ENCODE measurements at places on chromosomes 3 and 15.
A peak's percentile ranks its signal among the peaks of the same experiment; 100 is the strongest.

DNA sequence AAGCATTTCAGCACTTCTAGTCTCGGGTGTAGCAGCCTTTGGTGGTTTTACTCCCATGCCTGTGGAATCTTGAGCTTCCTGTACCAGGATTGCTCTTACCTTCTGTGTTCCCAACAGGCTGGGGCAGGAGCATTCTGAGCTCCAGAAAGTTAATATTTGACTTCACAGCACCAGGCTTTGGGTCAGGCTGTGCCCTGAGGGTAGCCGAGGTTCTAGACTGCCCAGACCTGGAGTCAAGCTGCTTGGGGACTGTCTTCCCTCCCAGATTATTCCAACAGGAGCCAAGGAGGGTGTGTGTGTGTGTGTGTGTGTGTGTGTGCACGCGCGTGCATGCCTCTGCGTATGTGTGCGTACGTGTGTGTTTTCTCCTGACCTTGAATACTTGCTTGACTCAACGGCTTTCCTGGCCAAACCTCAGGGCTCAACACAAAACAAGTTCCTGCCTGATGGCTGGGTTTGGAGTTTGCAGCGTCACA is 94.8 kb downstream of the FLNB start:
- DNase-seq, result no peak

GRCh38 chr15:59339252-59339672 is 33.4 kb downstream of the MYO1E start:
- DNase-seq, result no peak

DNA sequence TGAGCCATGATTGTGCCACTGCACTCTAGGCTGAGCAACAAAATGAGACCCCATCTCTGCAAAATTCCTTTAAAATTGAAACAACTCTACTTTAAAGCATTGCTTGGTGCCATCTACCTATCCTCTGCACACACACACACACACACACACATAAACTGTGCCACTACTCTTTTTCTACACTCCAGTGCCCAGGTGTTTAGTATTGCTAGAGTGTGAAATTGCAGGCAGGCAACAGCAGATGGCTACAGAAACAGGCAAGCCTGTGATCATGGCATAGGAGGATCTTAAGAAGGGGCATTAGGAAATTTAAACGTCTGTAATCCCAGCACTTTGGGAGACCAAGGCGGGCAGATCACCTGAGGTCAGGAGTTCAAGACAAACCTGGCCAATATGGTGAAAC is 39.0 kb downstream of the SIDT1 start:
- no peak for DNase-seq

DNA sequence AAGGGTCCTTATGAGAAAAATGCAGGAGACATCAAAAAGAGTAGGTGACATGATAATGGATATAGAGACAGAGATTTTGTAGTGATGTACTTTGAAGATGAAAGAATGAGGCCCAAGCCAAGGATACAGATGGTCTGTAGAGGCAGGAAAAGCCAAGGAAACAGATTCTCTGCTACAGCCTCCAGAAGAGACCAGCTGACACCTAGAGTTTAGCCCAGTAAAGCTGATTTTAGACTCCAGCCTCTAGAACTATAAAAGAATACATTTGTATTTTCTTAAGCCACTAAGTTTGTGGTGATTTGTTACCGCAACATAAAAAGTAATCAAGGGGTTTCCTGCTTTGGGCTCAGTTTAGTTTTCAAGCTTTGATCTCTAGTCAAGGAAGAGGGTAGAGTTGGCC is 64.8 kb downstream of the STRIT1 start:
- no peak for DNase-seq

DNA sequence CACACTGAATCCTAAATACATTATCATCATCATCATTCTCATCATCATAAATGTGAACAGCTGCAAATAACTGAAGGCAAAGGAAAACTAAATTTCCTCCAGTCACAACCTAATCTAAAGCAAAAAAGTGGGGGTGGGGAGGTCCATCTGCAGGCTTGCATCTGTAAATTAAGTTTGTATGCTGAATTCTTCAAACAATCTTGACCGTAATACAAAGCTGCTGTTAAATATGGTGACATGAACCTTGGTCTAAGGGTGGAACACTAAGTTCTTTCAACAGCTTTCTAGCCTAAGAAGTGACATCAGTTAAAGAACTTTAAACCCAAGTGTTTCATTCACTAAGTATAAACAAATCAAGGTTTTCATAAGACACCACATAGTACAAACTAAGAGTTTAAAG is 4.3 kb downstream of the LRRFIP2 start:
- no peak for DNase-seq

- DNase-seq, result no peak
Observed at GRCh38 chr3:146777941-146778340, 172.8 kb upstream of the PLSCR5 start.

DNA sequence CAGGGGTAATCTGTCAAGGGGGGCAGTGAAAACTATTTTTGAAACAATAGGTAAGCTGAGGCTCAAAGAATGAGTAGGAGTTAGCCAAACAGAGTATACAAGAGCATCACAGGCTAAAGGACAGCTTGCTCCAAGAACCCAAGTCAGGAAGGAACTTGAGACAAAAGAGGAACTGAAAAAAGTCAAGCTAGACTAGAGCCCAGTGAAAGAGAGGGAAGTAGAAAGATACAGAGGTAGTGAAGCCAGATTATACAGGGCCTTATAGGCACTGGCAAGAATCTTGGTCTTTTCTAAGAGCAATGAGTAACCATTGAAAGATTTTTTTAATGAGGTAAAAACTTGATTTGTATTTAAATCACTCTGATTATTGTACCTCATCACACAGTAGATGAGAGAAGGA is 69.9 kb downstream of the FILIP1L start:
- DNase-seq, result no peak

DNA sequence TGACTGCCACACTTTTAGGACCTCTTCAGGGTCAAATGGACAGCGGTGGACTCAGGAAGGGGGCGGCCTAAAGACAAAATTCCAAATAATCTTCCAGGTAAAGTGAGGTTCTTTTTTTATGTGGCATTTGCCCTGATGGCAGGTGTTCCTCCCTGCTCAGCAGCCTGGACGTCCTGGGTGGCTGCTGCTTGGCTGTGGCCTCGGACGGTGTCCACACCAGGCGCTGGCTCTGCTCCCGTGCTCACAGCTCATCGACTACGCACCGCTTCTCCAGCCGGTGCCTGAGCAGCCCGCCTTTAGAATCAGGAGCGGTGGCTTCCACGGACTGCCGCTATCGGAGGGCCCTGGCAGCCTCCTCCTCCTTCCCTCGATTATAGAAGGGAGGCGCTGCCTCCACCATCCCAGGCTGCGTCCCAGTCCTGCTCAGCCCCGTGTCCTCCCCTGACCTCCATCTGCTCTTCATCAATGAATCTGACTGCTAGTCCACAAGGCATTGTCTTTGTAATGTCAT is 41.9 kb downstream of the PCSK6 start:
- no peak for DNase-seq

DNA sequence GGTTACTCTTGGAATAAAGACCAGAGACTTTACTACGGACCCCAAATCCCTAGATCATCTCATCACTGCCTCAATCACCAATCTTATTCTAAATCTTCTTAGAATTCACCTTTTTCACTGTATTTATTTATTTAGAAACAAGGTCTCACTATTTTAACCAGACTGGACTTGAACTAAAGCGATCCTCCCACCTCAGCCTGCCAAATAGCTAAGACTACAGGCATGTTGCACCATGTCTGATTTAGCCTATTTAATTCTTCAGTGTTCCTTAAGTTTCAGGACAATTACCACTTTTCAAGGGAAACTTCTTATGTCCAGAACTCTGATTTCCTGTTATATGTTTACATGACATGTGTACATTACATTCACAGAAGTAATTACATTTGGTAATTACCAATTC is 238.0 kb upstream of the COL8A1 start:
- no peak for DNase-seq

- no peak for DNase-seq
Observed at GRCh38 chr3:54862526-54862925, 65.3 kb downstream of the LRTM1 start.

DNA sequence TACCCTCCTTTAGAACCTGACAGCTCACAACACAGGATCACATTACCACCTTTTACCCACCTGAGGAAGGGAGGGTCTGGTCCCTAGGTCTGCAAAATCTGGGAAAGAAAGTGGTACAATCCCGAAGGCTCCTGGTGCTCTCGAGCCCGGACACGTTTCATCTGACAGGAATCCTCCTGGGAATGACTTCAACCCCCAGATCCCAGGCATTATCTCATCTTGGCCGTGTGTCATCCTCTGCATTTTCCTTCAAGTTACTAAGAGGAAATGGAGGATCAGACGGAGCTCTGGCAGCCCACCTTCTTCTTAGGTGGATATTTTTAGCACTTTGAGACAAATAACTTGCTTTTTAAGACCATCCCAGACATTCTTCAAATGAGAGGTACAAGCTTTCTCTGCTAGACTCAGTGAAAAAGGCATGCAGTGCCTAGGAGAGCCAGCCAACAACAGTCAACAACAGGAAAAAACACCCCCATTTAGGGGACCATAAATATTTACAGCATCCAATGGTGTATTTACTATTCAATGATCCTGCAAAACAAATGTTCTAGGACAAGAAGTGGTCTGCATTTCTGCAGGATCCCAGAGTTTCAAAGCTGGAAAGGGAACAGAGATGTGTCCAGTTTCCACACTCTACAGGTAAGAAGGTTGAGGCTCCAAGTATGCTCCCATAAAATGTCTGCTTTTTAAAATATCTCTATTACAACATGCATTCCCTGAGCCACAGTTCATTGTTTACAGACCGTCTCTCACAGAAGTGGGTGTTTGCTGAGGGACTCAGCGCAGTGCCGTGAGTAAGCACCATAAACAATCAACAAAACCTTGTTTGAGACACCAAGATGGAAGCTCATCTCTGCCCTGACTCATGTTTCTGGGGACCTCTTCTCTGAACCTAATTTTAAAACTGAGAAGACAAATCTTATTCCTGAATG is 38.3 kb upstream of the ARHGEF3 start:
- no peak for DNase-seq

DNA sequence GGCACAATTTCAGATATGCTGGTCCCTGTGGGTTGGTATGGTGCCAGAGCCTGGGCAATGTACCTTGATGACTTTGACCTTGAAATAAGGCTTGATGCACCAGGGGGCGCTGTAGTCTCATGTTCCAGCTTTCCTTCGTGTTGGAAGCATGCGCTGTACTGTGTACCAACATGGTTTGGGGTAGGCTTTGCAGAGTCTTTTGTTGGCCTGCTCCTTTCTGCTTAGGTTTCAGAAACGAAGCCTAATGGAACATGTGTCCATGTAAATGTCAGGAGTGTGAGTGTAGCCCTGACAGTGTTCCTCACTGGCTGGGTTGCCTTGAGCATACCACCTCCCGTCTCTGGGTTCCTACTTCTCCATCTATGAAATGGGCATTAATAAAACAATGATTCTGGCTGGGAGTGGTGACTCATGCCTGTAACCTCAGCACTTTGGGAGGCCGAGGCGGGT is 3.6 kb upstream of the CCR4 start:
- DNase-seq, result peak; percentile 65

- no peak for DNase-seq
Observed at GRCh38 chr15:62647202-62647842, 395.2 kb upstream of the TPM1 start.

DNA sequence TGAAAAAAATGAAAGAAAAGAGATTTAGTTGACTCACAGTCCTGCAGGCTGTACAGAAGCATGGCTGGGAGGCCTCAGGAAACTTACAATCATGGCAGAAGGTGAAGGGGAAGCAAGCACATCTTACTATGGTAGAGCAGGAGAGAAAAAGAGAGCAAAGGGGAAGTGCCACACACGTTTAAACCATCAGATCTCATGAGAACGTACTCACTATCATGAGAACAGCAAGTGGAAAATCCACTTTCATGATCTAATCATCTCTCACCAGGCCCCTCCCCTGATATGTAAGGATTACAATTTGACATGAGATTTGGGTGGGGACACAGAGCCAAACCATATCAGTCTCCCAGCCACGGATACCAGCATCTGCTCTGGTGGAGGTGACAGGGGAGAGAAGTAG is 50.8 kb upstream of the CPOX start:
- DNase-seq, result no peak

- DNase-seq, result no peak
Observed at GRCh38 chr3:142444343-142444742, 3.5 kb downstream of the XRN1 start.

- no peak for DNase-seq
Observed at GRCh38 chr3:139517321-139518065, 22.0 kb downstream of the RBP1 start.

- DNase-seq, result no peak
Observed at GRCh38 chr15:25683911-25684310, 179.2 kb downstream of the ATP10A start.

GRCh38 chr15:57171426-57171825 is 204.9 kb upstream of the CGNL1 start:
- DNase-seq, result no peak

DNA sequence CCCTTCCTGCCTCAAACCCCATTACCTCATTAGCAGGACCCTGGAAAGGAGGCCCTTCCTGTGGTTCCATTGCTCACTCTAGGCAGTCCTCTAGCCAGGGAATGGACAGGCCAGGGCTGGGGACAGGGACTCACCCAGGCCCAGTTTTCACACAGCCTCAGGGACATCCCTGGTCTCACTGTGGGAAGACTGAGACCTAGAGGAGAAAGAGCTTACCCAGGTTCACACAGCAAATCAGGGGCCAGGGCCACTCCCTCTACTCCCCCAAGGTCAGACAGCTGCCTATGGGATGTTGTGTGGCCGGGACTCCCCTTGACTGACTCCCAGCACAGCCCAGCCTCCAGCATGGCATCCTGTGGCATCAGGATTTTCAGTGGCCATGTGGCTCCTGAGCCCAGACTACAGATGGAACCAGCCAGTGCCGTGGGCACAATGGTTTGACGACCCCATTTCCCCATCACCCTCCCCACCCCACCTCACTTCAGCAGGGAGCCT is 49.3 kb downstream of the ADAMTS7 start:
- no peak for DNase-seq

GRCh38 chr3:87987952-87988351 is 70.9 kb downstream of the CGGBP1 start:
- no peak for DNase-seq

GRCh38 chr3:136110481-136110880 is 85.7 kb downstream of the MSL2 start:
- DNase-seq, result no peak

DNA sequence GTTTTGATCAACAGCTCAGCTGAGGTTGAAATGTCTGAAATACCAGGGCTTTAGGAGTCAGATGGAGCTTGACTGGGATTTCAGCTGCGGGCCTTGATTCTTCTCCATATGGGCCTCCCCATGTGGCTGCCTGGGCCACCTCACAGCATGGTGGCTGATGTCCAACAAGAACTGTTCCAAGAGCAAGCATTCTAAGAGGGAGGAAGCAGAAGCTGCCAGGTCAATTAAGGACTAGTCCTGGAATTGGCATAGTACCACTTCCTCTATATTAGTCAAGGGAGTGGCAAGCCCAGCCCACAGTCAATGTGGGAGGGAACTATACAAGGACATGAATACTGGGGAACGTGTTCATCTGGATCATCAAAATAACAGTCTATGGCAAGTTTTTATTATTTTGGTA is 181.7 kb upstream of the ANKRD28 start:
- no peak for DNase-seq

- DNase-seq, result no peak
Observed at GRCh38 chr15:44490622-44491021, 46.3 kb upstream of the EIF3J start.

- no peak for DNase-seq
Observed at GRCh38 chr15:94026458-94027304, 204.7 kb upstream of the MCTP2 start.
